CD4-positive, alpha-beta T cell treated with Interleukin-6 at 100 ng/mL for 8 hours (primary cell): ENCODE measurements at places on chromosomes 12 and 14.

GRCh38 chr12:105451211-105451610, 120.7 kb downstream of the C12orf75 start:
- no peak for DNase-seq

DNA sequence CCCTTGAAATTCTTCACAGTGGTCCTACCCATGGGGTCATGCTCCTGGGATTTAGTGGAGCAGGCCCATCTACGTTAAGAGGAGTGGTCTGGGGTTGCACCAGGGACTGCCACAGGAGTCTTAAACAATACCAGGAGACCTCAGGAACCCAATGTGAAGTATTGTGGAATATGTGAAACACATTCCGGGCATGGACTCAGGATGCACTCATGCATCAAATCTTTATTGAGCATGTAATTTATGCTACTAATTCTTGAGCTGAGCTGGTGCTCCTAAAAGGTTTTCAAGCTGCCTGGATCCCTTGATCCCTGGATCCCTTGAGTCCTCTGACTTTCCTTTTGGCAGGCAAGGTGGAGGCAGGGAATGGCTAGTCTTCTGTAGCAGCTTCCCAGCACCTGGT, 8.8 kb downstream of the SERPINA10 start:
- DNase-seq, result no peak

- DNase-seq, result no peak
These were observed 127.3 kb downstream of the SCARB1 start for GRCh38 chr12:124736115-124737039.

GRCh38 chr12:9509464-9510161, 98.1 kb downstream of the KLRB1 start:
- no peak for DNase-seq

DNA sequence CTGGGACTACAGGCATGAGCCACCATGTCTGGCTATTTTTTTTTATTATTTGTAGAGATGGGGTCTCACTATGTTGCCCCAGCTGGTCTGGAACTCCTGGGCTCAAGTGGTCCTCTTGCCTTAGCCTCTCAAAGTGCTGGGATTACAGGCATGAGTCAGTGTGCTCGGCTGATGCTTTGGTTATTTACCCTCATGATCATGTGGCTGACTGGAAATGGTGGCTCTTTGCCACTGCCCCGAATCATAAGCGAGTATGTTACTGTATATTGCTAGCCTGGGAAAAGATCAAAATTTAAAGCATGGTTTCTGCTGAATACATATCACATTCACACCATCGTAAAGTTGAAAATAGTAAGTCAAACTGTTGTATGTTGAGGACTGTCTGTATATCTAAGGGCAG, 101.1 kb downstream of the RGS6 start:
- no peak for DNase-seq

GRCh38 chr12:124928095-124928911, 13.9 kb upstream of the UBC start:
- no peak for DNase-seq

GRCh38 chr12:125652681-125653080, 587.4 kb downstream of the AACS start:
- no peak for DNase-seq

DNA sequence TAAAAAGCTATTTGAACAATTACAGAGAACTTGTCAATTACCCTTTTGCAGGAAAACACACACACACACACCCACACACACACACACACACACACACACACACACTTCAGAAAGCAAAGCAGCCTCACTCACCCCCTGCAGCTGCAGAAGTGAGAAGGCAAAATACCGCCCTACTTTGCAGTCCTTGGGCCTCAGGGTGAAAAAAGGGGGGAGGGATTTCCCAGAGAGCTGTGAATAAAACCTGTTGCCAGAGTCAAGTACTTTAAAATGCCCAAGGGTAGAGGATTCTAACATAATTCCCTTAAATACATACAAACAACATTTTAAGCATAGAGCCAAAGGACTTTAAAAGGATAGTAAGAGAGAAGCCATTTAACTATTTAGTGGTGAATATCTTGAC, 285.9 kb downstream of the MDGA2 start:
- DNase-seq, result no peak

DNA sequence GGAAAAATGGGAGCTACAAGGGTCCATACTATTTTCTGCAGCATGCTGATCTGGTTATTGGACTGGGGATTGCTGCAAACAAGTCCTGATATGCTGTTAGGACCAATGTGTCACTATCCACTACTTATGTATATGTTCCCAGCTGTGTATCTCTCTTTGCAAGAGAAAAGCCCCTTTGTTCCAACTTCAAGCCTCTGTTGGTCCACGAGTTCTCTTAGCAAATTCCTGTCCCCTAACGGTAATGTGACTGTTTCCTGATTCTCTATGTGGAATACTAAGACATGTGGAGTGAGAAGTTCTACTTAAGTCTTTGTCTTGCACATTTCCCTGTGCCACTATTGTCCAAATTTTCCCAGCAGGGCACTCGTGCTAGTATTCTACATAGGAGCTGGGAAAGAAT, 557.7 kb downstream of the FSCB start:
- DNase-seq, result no peak

GRCh38 chr12:82866227-82866775, 179.6 kb downstream of the TMTC2 start:
- DNase-seq, result no peak

DNA sequence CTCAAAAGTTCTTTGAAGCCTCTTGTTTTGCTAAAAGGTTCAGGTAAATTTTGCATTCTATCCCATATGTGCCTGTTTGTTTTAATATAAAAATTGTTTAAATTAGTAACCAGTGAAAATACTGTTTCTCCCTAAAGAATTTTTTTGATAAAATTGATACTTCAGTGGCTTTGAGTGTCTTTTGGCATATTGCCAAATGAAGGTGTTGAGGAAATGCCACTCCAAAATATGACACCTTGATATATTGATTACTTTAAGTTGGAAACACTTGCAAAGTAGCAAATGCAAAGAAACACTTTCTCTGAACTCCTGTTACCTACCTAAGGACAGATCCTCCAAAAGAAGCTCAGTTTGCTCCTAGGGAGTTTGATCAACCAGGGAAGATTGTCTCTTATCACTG, 8.4 kb downstream of the STYX start:
- DNase-seq, result no peak

GRCh38 chr12:12909228-12909994, 18.0 kb downstream of the GPRC5A start:
- DNase-seq, result no peak

DNA sequence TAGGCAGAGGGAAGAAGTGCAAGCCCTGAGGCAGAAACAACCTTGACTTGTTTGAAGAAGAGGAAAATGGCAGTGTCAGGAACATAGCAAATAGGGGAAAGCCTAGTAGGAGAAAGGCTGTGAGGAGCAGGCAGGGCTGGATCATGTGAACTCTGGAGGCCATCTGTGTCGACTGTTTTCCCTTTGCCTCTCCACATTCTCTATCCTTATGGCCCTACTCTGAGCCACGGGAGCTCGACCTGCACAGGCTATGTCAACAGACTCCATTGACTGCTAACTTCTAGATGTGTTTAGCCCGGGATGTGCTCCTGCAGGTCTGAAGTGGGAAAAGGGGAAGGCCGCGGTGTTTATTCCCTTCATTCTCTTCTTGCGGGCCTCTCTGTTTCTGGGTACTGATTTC, 35.2 kb downstream of the EGLN3 start:
- no peak for DNase-seq

DNA sequence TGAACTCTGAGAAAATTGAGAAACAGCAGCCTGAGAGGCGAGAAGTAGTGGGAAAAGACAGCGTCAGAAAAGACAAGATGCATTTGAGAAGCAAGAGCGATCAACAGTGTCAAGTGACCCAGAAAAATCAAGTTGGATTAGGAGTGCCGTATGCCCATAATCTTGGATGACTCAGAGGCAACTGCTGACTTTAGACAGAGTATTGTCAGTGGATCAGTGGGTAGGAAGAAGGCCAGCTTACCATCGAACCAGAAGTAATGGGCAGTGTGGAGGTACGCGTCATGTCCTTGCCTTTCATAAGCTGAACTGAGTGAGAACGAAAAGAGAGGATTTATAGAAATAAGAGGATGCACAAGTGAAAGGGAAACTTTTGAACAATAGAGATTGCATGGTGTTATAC, 151.0 kb upstream of the NAV3 start:
- DNase-seq, result no peak

DNA sequence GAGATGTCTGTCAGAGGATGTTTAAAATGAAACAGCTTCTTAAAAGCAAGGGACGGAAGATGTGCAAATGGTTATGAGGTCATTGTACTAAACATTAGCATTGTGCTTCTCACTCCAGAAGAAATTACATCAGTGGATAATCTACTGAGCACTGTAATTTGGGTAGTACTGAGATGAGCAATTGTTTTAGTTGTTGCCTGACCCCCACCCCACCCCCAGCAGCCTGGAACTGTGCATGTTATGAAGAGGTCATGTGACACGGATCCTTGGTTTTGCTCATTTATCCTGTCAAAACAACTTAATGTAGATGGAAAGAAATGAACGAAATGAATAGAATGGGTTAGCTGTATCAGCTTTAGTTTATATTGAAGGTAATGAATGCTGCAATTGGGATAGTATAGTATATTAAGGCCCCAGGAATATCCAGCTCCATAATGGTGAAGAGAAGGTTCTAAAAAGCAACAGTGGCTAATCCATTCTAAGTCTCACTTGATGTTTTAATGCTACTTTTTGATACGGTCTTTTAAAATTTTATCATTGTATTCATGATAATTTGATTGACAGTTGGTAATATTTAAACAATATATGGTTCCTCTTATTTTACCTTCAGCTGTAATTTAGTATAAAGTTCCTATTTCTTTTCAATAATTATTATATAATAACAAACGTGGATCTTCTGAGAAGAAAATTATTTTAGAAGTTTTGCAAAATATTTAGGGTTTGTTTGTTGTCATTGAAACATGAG, 58.5 kb downstream of the WNK1 start:
- no peak for DNase-seq

DNA sequence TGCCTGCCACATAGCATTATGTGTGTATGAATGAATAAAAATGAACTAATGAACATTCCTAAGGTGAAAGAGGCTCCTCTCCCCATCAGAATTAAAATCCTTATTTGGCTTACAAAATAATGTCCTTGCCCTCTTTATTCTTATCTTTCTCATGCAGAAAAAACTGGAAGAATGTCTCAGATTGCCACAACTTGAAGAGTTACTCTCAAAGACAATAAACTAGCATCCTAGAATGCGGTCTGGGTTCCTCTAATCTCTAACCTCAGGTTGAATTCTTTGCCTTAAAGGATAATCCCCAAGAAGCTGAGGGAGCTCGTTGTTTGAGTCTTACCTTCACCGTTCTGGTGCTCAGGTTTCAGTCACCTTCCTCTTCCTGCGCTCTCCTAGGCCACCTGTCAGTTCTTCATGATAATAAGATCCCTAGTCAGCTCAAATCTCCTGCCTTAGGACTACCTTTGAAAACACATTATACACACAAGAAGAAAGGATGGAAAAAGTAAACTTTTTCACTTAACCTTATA, 147.1 kb downstream of the PHLDA1 start:
- no peak for DNase-seq

GRCh38 chr12:89369166-89369565, 16.9 kb upstream of the DUSP6 start:
- DNase-seq, result no peak
